ENCODE measurements at places on chromosomes 7 and 10.

- DNase-seq: no peak
These were observed 169.8 kb upstream of the GPR26 start for GRCh38 chr10:123496375-123496774.

DNA sequence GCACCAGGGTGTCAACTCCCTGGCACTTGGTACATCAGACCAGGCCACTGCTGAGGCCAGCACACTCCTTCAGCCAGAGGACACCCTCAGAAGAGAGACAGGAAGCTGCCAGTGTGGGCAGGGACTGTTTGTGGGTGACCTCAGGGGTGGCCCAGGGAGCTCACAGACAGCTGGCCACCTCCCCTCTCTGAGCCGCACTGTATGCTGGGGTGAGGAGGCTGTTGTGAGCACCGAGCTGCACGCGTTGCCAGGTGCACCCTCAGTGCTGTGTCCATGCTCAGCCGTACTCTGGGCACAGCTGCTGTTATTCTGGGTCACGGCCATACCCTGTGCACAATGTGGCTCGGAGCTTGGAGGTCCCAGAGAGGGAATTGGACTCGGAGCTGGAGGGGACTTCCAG is 61.5 kb upstream of the NANOS1 start:
- no peak for DNase-seq

DNA sequence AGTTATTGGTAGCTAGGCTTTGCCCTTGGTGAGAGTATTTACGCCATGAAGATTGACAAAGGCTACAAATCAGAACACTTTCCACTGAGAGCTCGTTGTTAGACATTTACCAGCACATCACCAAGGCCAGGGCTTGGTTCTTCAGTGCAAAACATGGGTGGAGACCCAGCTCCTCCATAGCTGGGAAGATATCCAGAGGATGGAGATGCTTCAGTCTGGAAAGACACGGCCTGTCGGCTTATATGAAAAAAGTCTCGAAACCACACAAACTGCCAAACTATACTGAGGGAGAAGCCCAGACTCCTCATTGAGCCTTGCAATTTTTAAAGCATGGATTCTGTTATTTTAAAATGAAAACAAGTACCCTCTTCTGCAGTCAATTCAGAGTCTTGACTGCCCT is 83.4 kb upstream of the ANLN start:
- DNase-seq: no peak

- no peak for DNase-seq
These were observed 735.6 kb downstream of the XPNPEP1 start for GRCh38 chr10:109187677-109188076.

DNA sequence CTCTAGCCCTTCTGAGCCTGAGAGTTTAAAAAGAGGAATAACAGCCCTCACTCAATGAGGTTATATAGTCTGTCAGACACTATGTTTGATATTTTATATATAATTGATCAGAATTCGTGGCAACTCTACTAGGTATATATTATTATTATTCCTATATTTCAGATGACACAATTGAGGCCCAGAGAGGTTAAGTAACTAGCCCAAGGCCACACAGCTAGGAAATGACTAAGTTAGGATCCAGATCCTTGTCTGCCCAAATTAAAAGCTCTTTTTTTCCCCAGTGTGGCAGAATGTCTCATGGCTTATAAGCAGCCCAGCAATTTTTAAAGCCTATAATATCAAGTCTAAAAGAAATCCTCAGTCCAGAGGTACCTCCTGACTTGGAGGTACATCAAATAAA is 1119.9 kb upstream of the AUTS2 start:
- no peak for DNase-seq

DNA sequence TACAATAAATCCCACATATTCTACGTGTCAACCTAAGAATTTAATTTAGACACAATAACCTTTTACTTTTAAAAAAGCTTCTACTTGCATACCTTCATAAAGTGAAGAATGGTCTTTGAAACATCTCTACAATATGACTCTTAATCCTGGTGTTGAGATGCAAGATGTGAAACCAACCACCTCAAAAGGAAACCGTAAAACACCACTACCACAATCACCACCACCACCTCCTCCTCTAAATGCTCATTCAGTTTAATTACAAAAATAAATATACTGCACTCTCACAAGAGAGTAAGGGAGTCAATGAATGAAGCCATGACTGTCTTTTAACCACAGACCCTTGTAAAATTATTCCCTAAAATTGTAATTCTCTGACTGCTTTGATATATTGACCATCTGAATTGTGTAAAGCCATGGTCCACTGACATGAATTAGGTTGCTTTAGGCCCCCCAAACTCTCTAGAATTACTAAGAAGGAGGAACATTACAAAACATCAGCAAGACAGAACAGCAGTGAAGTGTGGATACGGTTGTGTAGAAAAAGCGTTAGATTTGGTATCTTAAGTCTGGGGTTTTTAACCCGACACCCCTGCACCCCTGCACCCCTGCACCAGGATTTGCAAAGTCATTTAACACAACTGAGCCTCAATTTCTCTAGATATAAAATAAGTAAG is 171.4 kb downstream of the SFMBT2 start:
- DNase-seq: no peak

- DNase-seq: peak; percentile 51
These were observed 1407.5 kb upstream of the LRRTM3 start for GRCh38 chr10:65518379-65518778.

- no peak for DNase-seq
These were observed 138.6 kb downstream of the ADAM22 start for GRCh38 chr7:88072715-88073055.

DNA sequence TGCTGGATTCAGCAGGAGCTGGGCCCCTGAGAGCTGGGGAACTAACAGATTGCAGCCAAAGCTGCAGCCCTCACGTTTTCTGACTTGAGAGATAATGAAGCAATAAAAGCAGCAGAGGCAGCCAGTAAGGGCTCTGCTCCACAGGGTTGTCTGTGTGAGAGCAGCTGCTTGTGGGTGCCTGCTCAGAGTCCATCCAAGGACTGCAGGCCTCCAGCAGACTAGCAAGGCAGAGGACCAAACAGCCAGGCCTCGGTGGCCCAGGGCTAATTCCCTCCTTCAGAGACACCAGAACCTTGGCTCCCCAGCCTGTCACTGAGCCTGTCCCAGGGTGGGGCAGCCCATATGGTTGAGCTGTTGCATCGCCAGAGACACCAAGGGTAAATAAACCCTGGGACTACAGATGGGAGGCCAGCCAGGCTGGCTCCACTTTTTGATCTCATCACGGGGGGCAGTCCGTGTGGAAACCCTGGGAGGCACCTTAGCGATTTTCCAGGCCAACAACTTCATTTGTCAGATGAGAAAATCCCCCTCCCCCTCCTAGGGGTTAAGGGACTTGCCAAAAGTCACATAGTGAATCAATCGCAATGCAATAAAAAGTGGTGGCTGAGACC is 229.2 kb downstream of the WDR11 start:
- no peak for DNase-seq

DNA sequence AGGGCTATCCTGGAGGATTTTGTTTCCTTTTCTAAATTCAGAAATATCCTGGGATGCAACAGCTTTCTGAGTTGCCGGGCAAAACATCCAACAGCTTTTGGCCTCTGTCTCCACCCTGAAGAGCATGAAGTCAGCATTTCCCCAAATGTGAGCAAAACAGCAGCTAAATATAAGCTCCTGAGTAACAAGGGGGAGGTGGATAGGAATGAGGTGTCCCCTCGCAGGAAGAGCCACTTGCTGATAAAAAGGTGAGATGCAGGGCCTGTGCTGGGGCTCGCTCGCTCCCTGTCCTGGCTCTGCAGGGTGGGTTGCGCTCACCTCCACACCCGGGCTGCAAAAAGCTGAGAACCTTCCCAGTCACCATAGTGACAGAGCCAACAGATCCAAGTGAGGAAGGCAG is 264.3 kb downstream of the ZEB1 start:
- no peak for DNase-seq

DNA sequence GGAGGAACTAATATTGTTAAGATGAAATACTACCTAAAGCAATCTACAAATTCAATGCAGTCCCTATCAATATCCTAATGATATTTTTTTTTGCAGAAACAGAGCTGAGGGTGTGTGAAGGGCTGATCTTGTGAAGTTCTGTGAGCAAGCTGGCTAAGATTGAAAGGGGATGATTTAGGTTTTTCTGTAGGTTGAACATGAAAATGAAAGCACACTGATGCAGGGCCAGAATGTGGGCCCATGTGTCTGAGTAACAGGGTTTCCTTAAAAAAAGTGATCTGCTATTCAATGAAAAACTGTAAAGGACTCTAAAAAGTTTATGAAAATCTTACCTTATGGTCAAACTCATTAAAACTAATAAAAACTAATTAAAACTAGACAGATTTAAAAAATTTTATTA is 47.4 kb downstream of the GRB10 start:
- DNase-seq: no peak

DNA sequence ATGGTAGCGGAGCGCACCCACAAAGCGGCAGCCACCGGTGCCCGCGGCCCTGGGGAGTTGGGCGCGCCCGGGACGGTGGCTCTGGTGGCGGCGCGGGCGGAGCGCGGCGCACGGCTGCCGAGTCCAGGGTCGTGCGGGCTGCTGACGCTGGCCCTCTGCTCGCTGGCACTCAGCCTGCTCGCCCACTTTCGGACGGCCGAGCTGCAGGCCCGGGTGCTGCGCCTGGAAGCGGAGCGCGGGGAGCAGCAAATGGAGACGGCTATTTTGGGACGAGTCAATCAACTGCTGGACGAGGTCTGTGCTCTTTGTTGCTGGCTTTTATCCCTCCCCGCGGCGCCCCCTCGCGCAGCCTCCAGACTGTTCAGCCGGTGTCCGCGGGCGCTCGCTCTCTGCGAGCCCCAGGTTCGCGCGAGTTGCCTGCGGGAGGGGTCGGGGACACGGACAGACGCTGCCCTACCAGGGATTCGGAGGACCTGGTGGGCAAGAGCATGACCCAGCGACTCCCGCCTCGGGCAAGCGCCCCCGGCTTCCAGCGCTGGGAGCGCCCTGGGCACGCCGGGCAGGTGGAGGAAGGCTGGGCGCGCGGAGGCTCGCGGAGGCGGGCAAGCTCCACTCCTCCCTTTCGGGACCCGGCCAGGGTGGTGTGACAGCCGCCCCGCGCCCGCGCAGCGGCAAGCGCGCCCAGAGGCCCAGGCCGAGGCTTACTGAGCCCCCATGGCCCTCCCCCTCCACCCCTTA is 887 bp downstream of the COL13A1 start:
- DNase-seq: no peak

DNA sequence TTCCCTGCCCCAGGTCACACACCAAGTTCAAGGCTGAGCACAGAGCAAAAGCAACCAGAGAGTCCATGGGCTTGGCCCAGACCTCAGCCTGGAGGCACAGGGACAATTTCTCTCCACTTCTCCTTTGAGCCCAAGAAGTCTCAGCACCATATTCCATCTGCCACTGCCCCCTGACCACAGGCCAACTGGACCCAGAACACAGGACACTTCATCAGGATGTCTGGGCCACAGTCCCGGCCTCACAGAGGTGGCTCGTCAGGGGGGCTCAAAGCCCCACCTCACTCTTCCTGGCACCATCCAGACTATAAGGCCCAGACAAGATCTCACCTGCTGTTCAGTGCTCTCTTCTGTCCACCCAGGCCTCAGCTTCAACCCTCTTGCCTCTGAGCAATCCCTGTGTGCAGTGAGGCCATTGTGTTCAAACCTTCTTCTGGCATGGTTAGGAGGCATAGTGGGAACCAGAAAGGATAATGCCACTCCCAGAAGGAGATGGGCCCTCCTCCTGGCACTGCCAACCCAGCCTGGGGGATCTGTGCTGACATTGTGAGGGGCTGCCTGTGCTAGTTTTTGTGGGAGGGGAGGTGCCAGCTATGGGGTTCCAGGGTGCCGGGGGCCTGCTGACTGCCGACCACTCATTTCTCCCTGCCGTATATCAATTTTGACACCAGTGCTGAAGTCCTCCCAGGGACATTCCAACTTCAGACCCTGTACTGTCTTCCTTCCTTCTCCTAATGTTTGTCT is 49.7 kb upstream of the ANTXRL start:
- DNase-seq: no peak

GRCh38 chr10:111137007-111137406 is 60.2 kb downstream of the ADRA2A start:
- DNase-seq: no peak

- no peak for DNase-seq
These were observed 64.4 kb upstream of the HECTD2 start for GRCh38 chr10:91345716-91346115.

- no peak for DNase-seq
These were observed 19.2 kb downstream of the TBATA start for GRCh38 chr10:70765794-70766594.

DNA sequence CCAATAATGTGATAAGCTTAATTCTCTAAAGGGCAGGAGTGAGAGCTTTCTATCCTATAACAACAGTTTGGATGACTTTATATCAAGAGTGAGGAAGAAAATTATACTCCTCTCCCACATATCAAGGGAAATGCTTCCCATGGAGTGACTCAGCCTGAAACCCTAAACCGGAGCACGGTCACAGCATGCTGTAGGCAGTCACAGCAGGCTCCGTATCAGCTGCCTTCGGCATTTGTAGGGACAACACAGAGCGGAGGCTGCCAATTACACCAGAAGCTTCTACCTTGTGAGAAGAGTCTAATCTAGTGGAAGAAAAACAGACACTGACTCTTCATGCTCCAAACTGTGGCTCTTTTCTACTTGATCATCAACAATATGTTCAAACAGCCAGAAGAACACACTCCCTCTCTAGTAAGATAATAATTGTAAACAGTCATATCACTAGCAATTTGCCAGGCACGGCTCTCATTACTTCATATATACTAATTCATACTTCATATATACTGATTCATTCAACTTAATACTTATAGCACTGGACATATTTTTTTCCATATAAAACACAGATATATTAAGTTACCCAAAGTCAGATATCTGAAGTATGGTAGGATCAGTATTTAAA is 65.9 kb downstream of the DGKB start:
- no peak for DNase-seq

DNA sequence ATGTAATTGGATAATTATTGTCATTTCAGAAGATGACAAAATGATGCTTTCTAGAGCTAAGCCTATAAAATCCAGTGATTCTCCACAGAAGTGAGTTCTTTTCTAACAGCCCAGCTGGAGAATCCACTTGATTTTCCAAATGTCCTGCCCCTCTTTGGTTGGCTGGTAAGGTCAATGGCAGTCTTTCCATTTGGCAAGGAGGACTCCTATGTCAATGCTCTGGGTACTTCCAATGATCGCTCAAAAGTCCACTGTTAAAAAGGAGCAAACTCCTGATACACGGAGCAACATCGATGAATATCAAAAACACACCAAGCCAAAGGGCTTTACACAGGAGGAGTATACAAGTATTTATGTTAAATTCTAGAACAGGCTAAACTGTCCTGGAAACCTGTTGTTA is 57.8 kb downstream of the STK17A start:
- DNase-seq: no peak

Measured in Caki2 (cell line).